ENCODE measurements at places on chromosomes 7 and 10. TPM values are rescaled to one million over a fixed set of nuclear protein-coding genes. Genes with fewer than 3 reads are reported as not detected.

The CDNF gene
- 6.2 TPM for total RNA-seq

The KLF14 gene
- 0.15 TPM for total RNA-seq

The CYP2C18 gene
- not detected for total RNA-seq

The PTPRE gene
- total RNA-seq: 25.6 TPM

The HTRA1 gene
- 116 TPM for total RNA-seq

- peaks cover 6% of the 10 kb centered on the region for H3K4me1 ChIP-seq
- DNase-seq: no peak
- no peak overlapping the region for H3K27ac ChIP-seq
Observed at GRCh38 chr10:132445516-132446194, 48.7 kb downstream of the PWWP2B start.

DNA sequence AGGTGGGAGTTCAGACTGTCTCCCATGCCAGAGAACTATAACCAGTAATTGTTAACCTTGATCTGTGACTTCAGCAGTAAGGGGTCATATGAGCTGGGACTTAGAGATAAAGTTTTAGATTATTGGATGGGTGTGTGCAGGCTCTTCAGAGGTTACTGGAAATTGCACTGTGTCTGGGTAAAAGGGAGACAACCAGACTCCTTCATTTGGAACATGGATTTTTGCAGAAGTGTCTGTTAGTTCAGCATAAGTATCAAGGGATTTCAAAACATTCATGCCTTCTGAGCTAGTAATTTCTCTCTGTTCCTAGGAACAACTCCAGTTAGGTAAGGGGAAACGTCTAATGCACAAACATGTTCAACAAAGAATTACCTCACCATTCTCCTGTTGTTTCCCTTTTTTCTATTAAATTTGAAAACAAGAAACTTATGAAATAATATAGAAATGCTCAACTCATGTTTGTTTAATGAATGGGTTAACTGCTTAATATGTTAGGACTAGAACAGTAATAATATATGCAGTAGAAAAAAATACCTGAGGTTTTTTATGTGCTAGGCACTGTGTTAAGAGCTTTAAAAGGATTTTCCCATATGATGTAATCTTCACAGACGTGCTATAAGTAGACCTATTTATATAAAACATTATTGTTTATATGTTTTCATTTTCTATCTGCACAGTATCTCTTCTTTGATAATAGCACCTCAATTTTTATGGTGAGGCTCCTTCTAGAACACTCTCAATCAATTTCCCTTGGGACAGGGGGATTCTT is 233.0 kb downstream of the CACNA2D1 start:
- no peak for DNase-seq
- H3K4me3 ChIP-seq: no peak overlapping the region
- H3K27me3 ChIP-seq: no peaks in the 10 kb centered on the region
- no peak overlapping the region for H3K27ac ChIP-seq
- H3K36me3 ChIP-seq: no peaks in the 10 kb centered on the region

DNA sequence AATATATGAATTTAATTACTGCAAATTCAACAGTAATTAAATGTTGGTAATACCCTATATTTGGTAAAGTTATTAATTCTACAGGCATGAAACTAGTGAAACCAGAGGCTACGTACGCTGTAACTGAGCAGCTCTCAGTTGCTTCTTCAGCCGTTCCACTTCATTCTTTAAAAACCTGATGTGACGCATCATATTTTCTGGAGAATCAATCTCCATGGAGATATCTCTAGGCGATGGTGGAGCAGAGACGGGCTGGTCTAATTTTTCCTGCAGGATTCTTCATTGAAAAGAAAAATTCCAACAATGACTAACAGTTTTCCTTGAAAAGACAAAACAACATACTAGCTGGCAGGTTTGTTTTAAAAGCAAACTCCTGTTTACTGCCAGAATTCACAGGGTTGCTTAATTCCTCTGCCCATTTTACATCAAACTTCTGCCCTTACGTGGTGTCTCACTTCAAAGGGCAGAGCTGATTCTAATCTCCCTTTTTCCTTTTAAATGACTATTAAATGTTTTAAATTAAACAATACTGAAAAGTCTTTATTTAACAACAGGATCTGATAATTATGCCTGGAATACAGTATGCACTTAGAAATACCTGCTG is 59.4 kb upstream of the MRLN start:
- no peak overlapping the region for H3K4me3 ChIP-seq
- H3K36me3 ChIP-seq: no peaks in the 10 kb centered on the region
- no peaks in the 10 kb centered on the region for H3K27me3 ChIP-seq
- H3K4me1 ChIP-seq: no peaks in the 10 kb centered on the region

GRCh38 chr10:12207114-12207513 is 11.1 kb downstream of the CDC123 start:
- H3K4me3 ChIP-seq: no peak overlapping the region
- H3K4me1 ChIP-seq: no peaks in the 10 kb centered on the region
- H3K27me3 ChIP-seq: no peaks in the 10 kb centered on the region
- H3K27ac ChIP-seq: no peak overlapping the region
- no peak for DNase-seq

DNA sequence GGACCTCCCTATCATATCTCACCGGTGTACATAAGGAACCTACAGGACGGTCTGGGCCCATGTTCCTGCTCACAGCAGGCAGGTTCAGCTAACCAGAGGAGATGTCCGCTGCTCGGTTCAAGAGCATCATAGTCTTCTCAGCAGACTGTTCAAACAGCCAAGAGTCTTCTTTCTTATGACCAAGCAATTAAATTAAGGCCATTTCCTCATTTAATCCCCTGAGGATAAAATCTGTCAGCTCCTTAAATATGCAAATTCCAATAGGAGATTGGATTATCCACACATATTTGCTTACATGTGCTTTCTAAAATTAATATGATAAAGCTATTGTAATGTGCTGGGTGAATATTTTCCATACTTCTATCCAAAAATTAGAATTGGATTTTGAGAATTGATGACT is 59.7 kb downstream of the LMBR1 start:
- DNase-seq: no peak
- no peaks in the 10 kb centered on the region for H3K36me3 ChIP-seq
- no peaks in the 10 kb centered on the region for H3K4me1 ChIP-seq
- no peak overlapping the region for H3K27ac ChIP-seq
- H3K4me3 ChIP-seq: no peak overlapping the region

DNA sequence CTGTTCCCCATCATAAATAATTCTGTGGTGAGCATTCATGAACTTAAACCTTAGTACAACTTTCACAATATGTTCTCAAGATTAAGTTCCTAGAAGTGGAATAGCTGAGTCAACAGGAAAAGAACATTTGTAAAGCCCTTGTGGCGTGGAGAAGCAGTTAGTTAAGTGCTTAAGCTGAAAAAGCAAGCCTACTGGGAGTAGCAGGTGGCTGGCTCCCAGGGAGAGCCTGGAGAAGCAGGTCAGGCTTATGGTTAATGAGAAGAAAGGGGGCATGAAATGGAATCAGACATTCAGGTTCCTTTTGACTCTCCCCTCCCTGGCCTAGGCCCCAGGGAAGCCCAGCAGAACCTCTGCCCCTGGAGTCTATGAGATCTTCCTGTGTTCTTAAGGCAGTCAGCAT is 35.3 kb downstream of the VSTM4 start:
- H3K27me3 ChIP-seq: no peaks in the 10 kb centered on the region
- H3K4me3 ChIP-seq: no peak overlapping the region
- peak overlapping the region; percentile 58 for H3K27ac ChIP-seq

GRCh38 chr7:1149351-1149794 is 10.6 kb downstream of the ZFAND2A start:
- no peaks in the 10 kb centered on the region for H3K4me1 ChIP-seq
- no peak overlapping the region for H3K4me3 ChIP-seq
- H3K36me3 ChIP-seq: peaks cover 3% of the 10 kb centered on the region
- no peak overlapping the region for H3K27ac ChIP-seq
- H3K27me3 ChIP-seq: no peaks in the 10 kb centered on the region

DNA sequence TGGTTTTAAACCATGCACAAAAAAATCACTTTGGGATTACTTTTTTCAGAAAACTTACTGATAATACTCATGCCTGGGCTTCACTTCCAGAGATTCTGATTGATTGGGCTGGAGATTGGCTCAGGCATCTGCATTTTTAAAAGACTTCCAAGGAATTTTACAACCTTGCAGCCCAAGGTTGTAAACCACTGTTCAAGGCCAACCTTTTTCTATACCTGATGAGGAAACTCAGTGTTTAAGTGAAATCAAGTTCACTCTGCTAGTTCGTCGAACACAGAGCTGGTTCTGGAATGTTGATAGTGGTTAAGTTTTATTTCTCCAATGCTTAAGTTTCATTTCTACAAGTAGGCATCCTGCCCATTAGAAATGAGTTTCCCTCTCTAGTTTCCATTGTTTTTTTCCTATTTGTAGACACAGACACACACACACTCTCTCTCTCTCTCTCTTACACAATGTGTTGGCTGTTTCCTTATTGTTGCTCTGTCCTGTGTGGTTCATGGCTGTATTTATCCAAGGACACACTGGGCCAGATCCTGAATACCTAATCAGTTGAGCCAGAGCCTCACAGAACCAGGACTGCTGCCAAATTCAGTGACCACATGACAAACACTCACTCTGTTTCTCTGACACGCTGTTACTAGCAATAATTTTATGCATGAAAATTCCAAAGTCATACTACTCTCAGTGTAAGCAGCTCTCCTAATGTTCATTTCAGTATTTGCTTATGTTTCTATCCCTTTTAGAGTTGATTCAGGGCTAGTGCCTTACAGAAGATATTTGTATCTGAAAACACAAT is 3.7 kb upstream of the IFIT1B start:
- no peak overlapping the region for H3K4me3 ChIP-seq
- H3K36me3 ChIP-seq: no peaks in the 10 kb centered on the region
- H3K4me1 ChIP-seq: peaks cover 8% of the 10 kb centered on the region
- H3K27me3 ChIP-seq: no peaks in the 10 kb centered on the region
- H3K27ac ChIP-seq: peak overlapping the region; percentile 81

DNA sequence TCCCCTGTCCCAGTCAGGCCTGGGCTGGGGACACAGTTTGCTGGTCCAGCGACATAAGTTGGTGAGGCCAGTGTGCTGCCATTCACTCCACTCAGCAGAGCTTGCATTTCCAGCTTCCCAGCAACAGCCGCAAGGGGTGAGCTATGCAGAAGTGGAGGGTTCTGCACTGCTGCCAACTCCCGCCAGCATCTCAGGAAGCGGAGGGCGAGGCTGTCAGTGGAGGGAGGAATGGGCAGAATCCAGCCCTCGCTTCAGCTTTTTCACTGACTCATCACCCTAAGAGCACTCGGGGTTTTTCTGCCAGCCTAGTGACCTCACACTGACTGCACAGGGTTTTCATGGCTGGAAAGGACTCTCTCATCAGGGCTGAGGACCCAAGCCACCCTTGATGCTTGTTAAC is 625.1 kb upstream of the MKI67 start:
- no peaks in the 10 kb centered on the region for H3K4me1 ChIP-seq
- no peak overlapping the region for H3K4me3 ChIP-seq
- no peaks in the 10 kb centered on the region for H3K36me3 ChIP-seq
- no peak for DNase-seq
- H3K27me3 ChIP-seq: no peaks in the 10 kb centered on the region
- H3K27ac ChIP-seq: no peak overlapping the region

DNA sequence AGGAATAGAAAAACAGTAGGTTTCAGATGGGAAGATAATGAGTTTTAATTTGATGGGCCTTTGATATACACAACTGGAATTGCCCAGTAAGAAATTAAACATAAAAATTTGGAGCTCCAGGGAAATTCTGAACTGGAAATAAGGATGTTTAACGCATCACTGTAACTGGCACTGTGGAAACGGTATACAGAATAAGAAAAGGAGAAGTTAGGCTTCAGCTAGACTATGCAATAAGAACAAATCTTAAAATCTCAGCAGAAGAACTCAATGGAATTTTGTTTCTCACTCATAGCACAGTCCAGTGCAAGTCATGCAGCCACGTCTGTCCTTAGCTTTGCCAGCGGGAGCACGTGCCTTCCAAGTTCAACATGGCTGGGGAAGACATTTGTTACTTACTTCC is 52.9 kb upstream of the FGL2 start:
- H3K4me3 ChIP-seq: no peak overlapping the region
- H3K27me3 ChIP-seq: no peaks in the 10 kb centered on the region
- DNase-seq: no peak
- no peak overlapping the region for H3K27ac ChIP-seq
- H3K4me1 ChIP-seq: no peaks in the 10 kb centered on the region
- H3K36me3 ChIP-seq: no peaks in the 10 kb centered on the region

DNA sequence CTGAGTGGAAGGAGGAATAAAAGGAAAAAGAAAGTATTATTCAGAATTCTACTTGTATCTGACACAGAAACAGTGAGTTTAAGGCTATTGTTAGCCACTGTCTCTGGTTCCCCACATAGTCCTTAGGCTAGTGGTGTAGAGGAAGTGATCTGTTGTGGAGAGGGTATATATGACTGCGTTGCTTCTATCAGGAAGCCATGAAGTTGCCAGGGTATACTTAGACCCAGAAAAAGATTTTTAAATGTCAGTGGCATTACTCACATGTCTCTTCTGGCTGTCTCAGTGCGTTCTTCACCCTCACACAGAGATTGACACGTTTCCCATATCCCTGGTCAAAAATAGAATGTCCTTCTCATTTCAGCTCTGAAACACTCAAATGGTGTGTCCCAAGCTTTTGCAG is 72.7 kb downstream of the SEM1 start:
- no peaks in the 10 kb centered on the region for H3K4me1 ChIP-seq
- DNase-seq: no peak
- no peak overlapping the region for H3K27ac ChIP-seq
- H3K4me3 ChIP-seq: no peak overlapping the region
- no peaks in the 10 kb centered on the region for H3K36me3 ChIP-seq

DNA sequence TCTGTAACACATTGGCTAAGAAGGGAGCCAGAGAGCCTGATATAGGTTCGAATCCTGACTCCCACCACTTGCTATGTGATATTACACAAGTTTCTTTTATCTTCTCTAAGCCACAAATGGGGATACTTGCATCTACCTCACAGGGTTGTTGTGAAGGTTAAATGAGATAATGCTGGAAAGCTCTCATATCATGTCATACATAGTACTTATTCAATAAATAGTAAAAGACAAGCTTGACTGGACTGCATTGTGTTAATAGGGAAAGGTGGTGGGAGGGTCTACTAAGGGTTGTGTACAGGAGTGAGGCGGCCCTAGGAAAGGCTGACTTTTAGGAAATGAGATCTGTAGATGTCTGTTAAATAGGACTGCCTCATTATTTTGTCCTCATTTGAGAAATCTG is 35.8 kb upstream of the DNMBP start:
- no peaks in the 10 kb centered on the region for H3K36me3 ChIP-seq
- H3K4me3 ChIP-seq: no peak overlapping the region
- no peak overlapping the region for H3K27ac ChIP-seq
- DNase-seq: no peak
- H3K4me1 ChIP-seq: no peaks in the 10 kb centered on the region
- H3K27me3 ChIP-seq: no peaks in the 10 kb centered on the region

- peak overlapping the region; percentile 90 for H3K27ac ChIP-seq
- H3K4me3 ChIP-seq: peak overlapping the region; percentile 16
- DNase-seq: no peak
- no peaks in the 10 kb centered on the region for H3K27me3 ChIP-seq
Observed at GRCh38 chr7:130891254-130892094, 157.5 kb upstream of the KLF14 start.

Data from breast epithelium (tissue), 4 donors.